Vagina (tissue), 2 donors: ENCODE measurements at places on chromosomes 12 and 14. TPM values are rescaled to one million over a fixed set of nuclear protein-coding genes. Genes with fewer than 3 reads are reported as not detected.

The CACNA2D4 gene
- 2.2 TPM for total RNA-seq

The PTCSC3 gene
- not detected for total RNA-seq

The OR6C2 gene
- total RNA-seq, result not detected

The SMCO2 gene
- total RNA-seq, result not detected

The KCNC2 gene
- 0.25 TPM for total RNA-seq

The ESRRB gene
- total RNA-seq, result 0.74 TPM

The FAR2 gene
- total RNA-seq, result 16.2 TPM

The KRT7 gene
- total RNA-seq, result 7.6 TPM

The KRT82 gene
- total RNA-seq, result not detected

DNA sequence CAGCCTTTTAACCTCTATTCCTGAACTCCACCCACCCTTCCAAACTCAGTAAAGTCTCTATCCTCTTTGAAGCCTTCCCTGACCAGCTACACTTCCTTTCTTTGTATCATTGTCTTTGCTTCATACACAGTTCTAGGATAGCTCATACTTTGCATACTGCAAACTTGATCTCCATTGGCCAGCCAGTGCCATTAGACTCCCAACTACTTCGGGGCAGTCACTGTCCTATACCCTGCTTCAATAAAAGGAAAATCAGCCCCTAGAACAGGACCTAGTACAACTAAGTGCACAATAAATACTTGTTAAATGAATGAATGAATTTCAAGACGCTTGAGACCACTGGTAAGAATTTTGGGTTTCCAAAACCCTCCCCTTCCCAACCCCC, 521 bp upstream of the PIP4K2C start:
- no peak for DNase-seq

- DNase-seq, result no peak
These were observed 60.8 kb downstream of the CAPZA3 start for GRCh38 chr12:18798535-18799361.

DNA sequence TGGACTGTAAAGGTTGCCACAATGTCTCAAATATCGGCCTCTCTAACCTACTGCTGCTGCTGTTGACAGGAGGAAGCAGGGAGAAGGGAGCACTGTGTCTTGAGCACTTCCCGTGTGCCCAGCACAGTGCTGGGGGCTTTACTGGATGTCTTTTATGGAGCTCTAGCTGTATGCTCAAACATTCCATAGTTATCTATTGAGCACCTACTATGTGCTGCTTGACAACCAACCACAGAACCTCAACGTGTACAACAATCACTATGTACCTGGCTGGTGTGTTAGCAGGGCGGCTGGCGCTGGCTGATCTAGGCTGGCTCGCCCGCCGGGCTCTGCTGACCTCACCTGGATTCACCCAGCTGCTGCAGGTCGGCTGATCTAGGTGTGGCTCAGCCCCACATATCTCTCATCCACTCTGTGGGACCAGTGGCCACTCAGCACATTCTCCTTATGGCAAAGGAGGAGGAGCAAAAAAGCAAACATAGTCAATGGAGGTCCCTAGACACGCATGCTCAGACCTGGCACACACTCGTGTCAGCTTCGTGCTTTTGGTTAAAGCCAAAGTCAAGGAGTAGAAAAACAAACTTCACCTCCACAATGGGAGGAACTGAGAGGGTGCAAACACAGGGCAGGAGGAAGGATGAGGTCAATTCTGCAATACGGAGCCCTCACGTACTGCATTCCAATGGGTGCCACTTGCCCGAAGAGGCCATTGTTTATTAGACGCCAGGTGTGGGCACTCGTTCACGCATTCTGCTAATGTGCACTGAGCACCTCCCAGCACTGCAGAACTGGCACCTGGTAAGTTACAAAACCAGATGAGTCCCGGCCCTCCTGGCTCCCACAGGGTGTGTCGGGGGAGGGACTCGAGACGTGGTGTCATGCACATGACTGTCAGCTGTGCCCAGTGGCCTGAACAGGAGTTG, 147.2 kb downstream of the SCARB1 start:
- DNase-seq, result no peak

GRCh38 chr14:34710744-34711143, 3.6 kb downstream of the CFL2 start:
- no peak for DNase-seq

DNA sequence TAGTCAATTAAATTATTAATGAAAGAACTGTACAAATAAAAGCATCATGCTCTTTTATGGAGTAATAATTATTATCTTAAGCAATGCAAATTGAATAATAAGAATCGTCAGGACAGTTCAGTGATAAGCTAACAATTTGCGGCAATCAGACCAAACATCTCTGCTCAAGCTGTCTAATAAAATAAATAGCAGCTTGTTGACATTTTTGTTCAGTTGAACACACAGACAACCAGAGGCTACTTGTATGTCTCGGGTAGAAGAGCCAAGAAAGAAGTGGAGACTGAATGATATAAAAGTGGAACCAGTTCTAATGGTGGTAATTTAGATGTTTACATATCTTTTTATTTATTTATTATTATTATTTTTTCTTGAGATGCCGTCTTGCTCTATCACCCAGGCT, 57.4 kb upstream of the FOXN3 start:
- DNase-seq, result no peak

- DNase-seq, result no peak
These were observed 280.0 kb downstream of the RAD51B start for GRCh38 chr14:68099495-68100045.

- DNase-seq, result no peak
These were observed 25.9 kb downstream of the DUSP6 start for GRCh38 chr12:89326239-89327040.

- DNase-seq, result no peak
These were observed 54.3 kb upstream of the TMCC3 start for GRCh38 chr12:94704452-94705306.

DNA sequence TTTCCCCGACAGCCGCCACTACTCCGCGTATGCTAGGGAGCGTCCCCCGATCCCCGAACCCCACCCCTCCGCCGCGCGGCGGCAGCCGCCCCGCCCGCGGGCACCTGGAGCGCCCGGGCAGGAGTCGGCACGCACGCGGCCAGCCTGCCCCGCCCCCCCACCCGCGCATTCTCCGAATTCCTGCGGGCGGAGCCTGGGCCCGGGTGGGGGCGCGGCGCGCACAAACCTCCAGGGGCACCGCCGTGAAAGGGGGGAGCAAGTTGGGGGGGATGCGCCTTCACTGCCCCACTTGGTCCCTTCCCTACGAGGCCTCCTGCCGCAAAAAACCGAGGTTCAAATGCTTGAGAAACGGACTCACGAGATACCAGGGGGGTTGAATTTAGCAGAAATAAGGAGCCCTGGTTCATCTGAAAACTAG, 1.7 kb downstream of the AJUBA start:
- no peak for DNase-seq

GRCh38 chr12:14621826-14622225, 54.1 kb upstream of the PLBD1 start:
- no peak for DNase-seq

DNA sequence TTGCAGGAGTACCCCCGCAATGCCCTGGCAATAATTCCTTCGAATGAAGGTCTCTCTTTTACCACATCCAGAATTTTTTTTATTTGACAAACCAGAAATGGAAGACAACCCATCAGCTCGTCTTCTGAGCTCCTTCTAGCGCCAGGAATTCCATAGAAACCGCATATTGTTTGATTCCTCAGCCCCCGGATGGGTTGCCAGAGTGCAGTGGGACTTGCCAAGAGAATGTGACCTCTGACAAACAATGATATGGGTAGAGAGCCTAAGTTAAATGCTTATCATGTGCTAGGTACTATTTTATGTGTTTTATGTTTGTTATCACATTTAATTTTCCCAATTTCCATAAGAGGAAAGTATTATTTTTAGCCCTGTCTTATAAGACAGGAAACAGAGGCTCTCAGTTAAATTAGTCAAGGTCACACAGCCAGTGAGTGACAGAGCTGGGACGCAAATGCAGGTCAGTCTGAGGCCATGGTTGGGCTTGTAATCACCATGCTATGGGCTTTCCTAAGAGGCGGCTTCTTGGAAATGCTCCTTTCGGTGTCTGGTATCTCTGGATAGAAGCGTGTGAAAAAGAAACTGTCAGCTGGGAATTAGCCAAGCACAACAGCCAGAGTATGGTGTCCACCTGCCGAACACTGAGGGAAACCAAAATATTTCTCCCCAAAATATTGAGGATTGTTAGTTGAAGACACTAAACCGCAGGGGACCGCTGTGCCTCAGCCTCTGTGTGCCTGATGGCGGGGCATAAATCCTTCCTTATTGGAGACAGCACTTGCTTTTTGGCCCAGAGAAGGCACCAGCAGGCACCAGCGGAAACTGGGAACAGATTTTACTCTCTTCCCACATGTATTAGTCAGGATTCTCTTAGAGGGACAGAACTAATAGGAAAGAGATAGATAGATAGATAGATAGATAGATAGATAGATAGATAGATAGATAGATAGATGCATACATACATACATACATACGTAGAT, 29.4 kb upstream of the ETFBKMT start:
- no peak for DNase-seq

- no peak for DNase-seq
These were observed 253.5 kb downstream of the GLT1D1 start for GRCh38 chr12:129106772-129107171.

GRCh38 chr14:24634158-24634557, at the start of gene GZMB:
GZMB (minus strand) TSS chr14:24634190; CDS start chr14:24634160, 30 bp downstream.
- DNase-seq, result no peak

GRCh38 chr14:72653026-72653425, 240.9 kb downstream of the DPF3 start:
- no peak for DNase-seq
